NCI-H748 treated with DMSO at 0.1 percent for 48 hours (cell line): ENCODE measurements at places on chromosomes 6 and 20.

GRCh38 chr6:2103765-2104523, 141.5 kb downstream of the GMDS start:
- DNase-seq: peak; percentile 68

GRCh38 chr6:36715469-36715868, 17.8 kb downstream of the RAB44 start:
- DNase-seq: no peak

DNA sequence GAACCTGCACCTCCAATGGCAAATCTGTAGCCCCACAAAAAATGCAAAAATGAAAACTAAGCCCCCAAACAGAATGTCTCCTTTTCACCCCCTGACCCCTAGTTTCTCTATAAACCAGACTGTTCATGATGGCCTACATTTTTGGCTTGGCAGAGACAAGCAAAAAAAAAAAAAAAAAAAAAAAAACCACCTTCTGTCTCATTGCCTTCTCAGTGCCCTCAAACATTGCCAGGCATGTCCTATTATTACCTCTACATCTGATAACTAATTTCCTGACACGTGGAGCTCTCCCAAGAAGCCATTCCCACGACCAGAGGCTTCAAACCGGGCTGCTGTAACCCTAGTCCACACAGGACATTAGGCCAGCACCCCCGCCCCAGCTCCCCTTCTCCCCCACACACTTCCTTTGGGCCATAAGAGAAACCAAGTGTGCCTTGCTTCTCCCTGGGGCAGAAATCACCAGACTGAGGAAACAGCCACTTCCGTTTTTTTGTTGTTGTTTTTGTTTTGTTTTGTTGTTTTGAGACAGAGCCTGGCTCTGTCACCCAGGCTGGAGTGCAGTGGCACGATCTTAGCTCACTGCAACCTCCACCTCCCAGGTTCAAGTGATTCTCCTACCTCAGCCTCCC, 65.4 kb downstream of the GPR6 start:
- no peak for DNase-seq

DNA sequence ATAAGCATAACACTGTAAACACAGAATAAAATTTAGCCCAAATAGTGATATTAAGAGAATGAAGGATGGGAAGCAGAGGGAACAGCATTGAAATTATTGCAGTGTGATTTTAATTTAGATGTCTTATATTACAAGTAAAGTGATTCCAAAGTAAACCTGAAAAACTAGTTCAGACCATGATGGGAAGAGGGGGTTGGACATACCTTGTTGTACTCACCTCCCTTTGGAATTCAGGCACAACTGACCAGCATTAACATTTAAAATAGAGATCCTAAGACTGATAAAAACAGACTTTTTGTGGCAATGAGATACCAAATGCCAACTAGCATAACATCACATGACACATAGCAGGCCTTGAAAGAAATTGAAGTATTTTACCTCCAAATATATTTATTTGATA, 262.6 kb upstream of the PRND start:
- DNase-seq: no peak

GRCh38 chr6:89817481-89817880, 2.1 kb downstream of the MDN1 start:
- DNase-seq: no peak

GRCh38 chr6:139549561-139550070, 175.2 kb upstream of the CITED2 start:
- no peak for DNase-seq

DNA sequence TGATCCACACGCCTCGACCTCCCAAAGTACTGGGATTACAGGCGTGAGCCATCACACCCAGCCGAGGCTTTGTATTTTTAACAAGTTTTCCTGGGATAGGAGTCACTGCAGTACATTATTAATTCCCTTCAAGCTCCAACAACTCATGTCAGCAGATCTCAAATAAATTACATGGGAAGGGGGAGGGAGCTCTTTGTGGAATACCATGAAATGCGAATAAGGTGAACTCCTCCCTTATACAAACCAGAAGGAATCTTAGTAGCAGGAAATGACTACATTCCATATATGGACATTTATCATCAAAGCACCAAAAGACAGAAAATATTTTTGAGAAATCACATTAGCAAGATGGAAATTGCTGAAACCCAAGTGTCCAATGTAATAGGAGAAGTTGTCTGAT, 2.9 kb downstream of the GSS start:
- no peak for DNase-seq

DNA sequence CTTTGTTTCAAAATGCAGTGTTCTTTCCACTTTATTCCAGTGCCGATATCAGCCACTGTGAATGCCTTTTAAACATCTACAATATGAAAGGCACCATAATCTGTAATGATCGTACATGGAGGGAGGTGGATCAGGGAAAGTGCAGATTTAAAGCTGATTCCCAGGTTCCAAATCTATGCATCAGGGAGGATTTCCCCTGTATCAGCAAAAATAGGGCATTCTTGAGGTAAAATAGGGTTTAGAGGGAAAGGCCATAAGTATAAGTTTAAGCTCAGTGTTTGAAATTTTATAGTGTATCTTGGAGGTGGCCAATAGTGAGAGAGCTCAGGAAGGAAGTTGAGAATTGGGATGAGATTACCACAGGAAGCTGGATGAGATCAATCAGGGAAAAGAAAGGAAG, 289.7 kb upstream of the ID4 start:
- no peak for DNase-seq

GRCh38 chr6:70599187-70599586, 32.5 kb downstream of the SDHAF4 start:
- no peak for DNase-seq

DNA sequence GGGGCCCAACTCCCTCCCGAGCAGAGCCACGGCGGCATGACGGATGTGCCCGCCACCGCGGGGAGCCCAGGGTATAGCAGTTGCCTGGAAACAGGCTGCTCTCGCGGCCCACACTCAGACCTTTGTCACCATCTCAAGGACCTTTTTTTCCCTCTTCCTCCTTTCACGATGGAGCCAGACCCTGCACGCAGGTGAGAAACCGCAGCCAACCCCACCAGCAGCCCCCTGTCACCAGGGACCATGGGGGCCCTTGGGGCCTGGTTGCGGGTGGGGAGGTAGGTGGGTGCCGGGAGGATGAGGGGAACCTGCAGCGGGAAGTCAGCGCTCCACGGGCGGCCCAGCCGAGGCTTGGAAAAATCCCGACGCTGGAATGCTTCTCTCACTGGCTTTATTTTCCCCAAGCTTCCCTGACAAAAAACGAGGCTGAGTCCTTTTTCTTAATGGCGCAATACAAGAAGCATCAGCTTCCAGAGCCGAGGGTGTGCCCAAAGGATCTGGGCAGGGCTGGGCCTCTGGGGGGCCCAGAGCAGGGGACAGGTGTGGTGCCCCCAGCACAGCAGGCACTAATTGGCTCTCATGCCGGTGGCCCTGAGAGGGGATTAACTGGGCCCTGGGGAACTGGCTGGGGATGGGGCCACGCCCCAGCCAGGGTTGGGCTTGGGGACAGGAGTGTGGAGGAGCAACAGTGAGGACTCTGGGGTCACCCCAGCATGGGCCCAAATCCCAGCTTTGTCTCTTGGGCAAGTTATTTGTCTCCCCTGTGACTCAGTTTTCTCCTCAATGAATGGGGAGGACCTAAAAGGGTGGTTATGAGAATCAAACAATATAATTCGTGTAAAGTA, 23.9 kb downstream of the NOL4L start:
- no peak for DNase-seq

DNA sequence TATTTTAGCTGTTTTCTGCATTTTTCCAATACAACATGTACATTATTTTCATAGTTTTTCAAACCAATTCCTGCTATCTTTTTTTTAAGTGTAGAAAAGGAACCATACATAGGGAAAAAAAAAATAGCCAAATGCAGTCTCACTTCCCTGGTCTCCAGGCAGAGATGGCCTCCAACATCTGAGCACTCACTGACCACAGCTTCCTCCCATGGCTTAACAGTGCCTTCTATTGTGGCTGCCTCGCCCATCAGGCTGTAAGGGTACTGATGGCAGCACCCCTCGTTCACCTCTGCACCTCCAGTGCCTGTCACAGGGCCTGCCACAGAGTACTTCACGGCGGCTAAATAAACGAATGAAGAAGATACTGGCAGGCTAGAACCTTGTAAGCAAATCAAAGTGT, 591.1 kb downstream of the PTPRT start:
- no peak for DNase-seq

DNA sequence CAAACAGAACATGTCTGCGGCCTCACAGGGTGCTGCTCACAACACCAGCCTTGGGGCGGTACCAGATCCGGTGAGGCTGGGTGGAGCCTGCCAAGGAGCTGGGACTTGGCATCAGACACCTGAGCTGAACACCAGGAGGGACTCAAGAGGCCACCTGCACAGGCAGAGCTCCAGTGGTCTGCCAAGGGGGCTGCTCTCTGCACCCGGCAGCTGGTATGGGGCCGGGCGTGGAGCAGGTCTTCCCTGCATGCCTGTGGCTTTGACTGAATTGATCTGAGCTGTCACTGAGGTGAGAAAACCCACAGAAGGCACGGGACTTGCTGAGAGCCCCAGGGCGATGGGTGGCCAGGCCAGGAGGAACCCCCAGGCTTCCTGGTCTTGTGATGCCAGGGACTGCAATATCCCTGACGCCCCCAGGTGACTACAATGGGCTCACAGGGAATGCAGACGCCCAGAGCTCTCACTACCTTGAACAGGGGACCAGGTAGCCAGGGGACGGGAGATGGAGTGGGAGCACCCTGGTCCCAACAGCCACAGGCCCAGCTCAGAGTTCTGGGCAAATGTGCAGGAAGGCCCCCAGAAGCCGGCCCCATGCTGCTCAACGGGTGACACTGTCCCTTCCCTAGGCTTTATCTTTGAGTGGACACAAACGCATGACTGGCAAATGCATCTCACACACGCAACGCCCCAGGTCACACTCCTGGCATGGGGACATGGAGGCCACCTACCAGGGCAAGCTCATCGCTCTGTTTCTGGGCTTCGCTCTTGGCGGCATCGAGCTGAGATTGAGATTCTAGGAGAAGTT, 48.2 kb downstream of the DSTN start:
- DNase-seq: no peak

GRCh38 chr20:45779011-45779915, 12.4 kb downstream of the WFDC3 start:
- no peak for DNase-seq

- no peak for DNase-seq
These were observed 120.0 kb upstream of the RREB1 start for GRCh38 chr6:6987749-6988148.

- no peak for DNase-seq
These were observed 71.5 kb downstream of the SLC23A2 start for GRCh38 chr20:4929686-4930397.

DNA sequence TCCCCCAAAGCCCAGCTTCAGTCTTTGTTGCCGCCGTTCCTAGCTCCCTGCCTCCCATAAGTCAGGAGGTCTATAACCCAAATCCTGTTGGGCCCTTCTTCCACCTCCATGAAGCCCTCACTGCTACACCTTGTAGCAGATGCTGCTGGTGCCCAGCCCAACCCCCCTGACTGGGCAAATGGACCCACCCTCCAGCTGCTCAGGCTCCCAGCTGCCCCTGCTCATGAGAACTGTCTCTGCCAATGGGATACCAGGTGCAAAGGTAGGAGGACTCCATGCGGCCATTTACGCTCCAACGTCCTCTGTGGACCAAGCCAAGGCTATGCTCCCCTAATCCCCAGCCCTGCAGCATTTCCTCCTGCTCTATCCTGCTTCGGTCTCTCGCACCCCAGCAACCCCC, 71.8 kb downstream of the JPH2 start:
- DNase-seq: no peak

GRCh38 chr6:35243386-35243958, 16.1 kb upstream of the ZNF76 start:
- DNase-seq: no peak

DNA sequence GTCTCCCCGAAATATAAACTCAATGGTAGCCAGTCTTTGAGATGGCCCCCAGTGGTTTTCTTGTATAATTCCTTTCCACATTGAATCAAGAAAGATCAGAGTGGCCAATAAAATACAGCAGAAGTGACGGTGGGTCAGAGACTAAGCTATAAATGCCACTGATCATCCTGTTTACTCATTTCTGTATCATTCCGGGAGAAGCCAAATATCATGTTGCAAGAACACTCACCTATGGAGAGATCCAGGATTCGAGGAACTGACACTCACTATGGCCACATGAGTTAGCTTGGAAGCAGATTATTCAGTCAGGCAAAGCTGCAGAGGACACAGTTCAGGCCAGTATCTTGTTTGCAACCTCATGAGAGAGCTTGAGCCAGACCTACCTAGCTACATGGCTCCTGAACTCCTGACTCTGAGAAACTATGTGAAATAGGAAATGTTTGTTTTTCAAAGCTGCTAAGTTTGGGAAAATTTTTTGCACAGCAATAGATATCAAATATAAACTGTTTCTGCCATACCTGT, 132.4 kb upstream of the ADGRF1 start:
- DNase-seq: no peak

GRCh38 chr6:119608994-119609393, 259.4 kb upstream of the MAN1A1 start:
- DNase-seq: no peak

DNA sequence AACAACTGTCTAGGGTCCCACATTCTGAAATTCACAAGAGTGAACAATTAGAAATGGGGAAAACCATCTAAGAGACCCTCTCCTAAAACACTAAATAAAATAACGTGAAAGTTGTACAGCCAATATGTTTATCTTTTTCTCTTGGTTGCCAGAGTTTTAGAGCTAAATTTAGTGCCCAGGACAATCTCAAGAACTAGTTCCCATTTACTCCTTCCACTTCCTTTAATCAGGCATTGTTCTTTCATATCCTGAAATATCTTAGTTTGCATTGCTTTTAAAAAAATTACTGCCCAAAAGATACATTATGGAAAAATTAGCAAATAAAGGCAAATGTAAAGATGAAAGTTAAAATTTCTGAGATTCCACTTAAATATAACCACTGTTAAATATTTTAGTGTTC, 33.1 kb upstream of the UBR2 start:
- DNase-seq: no peak

DNA sequence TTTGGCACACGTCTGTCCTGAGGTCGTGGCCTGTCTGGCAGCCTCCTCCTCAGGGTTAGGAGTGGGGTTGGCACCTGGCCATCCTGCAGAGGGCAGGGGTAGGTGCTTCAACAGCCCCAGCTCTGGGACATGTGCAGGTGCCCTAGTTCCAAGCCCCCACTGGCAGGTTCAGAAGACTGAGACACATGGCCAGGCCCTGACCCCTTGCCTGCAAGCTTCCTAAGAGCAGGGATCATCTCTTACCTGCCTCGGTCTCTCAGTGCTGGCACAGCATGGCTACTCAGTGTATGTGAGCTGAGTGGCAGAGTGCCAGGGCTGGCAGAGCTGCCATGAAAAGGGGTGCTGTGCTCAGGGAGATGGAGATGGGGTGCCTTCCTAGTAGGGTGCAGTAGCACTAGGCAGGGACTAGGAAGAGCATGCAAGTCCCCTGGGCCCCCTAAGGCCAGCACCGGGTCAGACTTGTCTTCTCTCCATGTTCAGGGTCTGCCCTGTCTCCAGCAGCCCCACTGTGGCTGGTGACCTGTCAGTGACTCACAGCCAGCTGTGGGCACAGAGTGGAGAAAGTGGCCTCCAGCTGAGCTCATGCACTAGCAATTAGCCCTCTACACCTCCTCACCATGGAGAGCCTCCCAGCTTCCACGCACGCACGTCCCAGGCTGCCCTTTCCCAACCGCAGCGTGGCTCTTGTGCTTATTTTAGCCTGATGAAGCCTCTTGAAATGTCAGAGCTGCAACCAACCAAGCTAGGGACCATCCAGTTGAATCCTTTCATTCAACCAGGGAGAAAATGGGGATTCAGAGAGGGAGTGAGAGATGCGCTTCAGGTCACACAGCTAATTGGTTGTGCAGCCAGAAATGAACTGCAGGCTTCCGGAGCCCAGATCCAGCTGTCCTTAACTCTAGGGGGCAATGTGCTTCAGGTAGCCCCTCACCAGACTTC, 116.6 kb downstream of the MRPL14 start:
- DNase-seq: no peak
